Hair follicular keratinocyte (primary cell): ENCODE measurements at places on chromosomes 4 and X. TPM values are rescaled to one million over a fixed set of nuclear protein-coding genes. Genes with fewer than 3 reads are reported as not detected.

The GUCY1A1 gene
- 0.08 and 0.42 TPM in 2 replicates for total RNA-seq

The IQCM gene
- total RNA-seq = not detected in 2 replicates

The C1QTNF7 gene
- not detected in 2 replicates for total RNA-seq

The MAGEB2 gene
- not detected in 2 replicates for total RNA-seq

The DDX53 gene
- not detected in 2 replicates for total RNA-seq

The POU4F2 gene
- total RNA-seq = not detected in 2 replicates

The RBM47 gene
- total RNA-seq = 9.9 and 10.6 TPM in 2 replicates

The S100P gene
- 0.23 TPM in 1 of 2 replicates, not detected in the other for total RNA-seq

The GPAT3 gene
- total RNA-seq = 1.4 and 4.7 TPM in 2 replicates

The SOX3 gene
- not detected in 2 replicates for total RNA-seq

The ZCCHC12 gene
- total RNA-seq = not detected in 2 replicates

The LEF1 gene
- 2.5 and 3.3 TPM in 2 replicates for total RNA-seq

The HTN1 gene
- total RNA-seq = not detected in 2 replicates

The GPR173 gene
- 0.08 TPM in 1 of 2 replicates, not detected in the other for total RNA-seq

The NOA1 gene
- total RNA-seq = 24.3 and 26.7 TPM in 2 replicates

The TLR1 gene
- total RNA-seq = 0.61 and 2.4 TPM in 2 replicates

The SLC25A4 gene
- 8.0 and 12.9 TPM in 2 replicates for total RNA-seq

The COL25A1 gene
- 0.08 TPM in 1 of 2 replicates, not detected in the other for total RNA-seq

The SPANXN3 gene
- not detected in 2 replicates for total RNA-seq

The DRD5 gene
- total RNA-seq = not detected in 2 replicates

The CCNB3 gene
- total RNA-seq = 0.11 and 0.23 TPM in 2 replicates

The CXCL1 gene
- total RNA-seq = 104 and 131 TPM in 2 replicates

The ALB gene
- total RNA-seq = not detected in 2 replicates

The EDNRA gene
- total RNA-seq = 9.0 and 10.0 TPM in 2 replicates

The CLDN2 gene
- total RNA-seq = not detected in 2 replicates

The USP17L28 gene
- total RNA-seq = not detected in 2 replicates

The NPY2R gene
- not detected in 2 replicates for total RNA-seq

The SLC6A14 gene
- total RNA-seq = 0.04 and 0.16 TPM in 2 replicates

The HNRNPH2 gene
- 35.5 and 40.4 TPM in 2 replicates for total RNA-seq

The CTAG1B gene
- total RNA-seq = not detected in 2 replicates

The CFI gene
- total RNA-seq = not detected in 2 replicates

The ADH5 gene
- 153 and 171 TPM in 2 replicates for total RNA-seq

The BGN gene
- 0.30 and 1.0 TPM in 2 replicates for total RNA-seq

The PABPC1L2B gene
- not detected in 2 replicates for total RNA-seq

The FRMD7 gene
- total RNA-seq = not detected in 2 replicates

The PDGFRA gene
- total RNA-seq = 0.95 TPM in 1 of 2 replicates, not detected in the other

The TRIM75 gene
- total RNA-seq = not detected in 2 replicates

The NSG1 gene
- total RNA-seq = 20.4 and 24.8 TPM in 2 replicates

The TBC1D19 gene
- total RNA-seq = 6.9 and 11.9 TPM in 2 replicates

The TBX22 gene
- not detected in 2 replicates for total RNA-seq
